ENCODE measurements at places on chromosomes 16 and 17.

GRCh38 chr17:57154921-57155320 lies 69.9 kb downstream of the AKAP1 start:
- DNase-seq, result no peak

DNA sequence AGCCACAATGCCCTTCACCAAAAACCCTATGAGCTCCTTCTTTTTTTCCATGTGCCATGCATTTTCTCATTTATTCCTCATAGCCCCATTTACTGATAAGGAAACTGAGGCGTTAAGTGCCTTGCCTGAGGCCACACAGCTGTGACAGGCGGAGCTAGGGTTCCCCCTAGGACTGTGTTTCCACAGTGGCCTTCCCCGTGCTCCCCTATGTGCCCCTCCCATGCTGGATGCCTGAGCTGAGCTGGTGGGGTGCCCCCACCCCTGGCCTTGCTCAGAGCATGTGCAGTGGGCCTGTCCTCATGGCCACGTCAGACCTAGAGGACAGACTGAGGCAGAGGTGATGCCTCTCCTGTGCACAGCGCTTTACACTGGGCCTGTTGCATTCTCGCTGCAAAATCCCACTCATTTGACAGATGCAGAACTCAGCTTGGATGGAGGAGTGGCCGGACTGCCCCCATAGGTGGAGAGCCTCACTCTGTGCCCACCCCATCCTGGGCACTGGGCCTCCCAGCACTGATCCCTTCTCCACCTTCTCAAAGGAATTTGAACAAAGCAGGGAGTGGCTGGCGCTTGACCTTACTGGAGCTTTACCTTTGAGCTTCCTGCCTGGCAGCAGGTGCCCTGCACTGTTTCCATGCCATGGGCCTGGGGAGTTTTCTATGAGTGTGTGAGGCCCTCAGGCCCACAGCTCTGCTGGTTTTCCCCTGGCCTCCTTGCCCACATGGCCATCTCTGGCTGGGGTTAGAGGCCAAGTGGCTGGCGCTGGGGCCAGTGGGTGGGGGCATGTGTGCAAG lies 2.6 kb downstream of the MAP2K3 start:
- no peak for DNase-seq

GRCh38 chr17:3636908-3637373 lies 381 bp downstream of the CTNS start:
- no peak for DNase-seq

GRCh38 chr16:69109486-69110270 lies 4.2 kb downstream of the HAS3 start:
- DNase-seq, result no peak

DNA sequence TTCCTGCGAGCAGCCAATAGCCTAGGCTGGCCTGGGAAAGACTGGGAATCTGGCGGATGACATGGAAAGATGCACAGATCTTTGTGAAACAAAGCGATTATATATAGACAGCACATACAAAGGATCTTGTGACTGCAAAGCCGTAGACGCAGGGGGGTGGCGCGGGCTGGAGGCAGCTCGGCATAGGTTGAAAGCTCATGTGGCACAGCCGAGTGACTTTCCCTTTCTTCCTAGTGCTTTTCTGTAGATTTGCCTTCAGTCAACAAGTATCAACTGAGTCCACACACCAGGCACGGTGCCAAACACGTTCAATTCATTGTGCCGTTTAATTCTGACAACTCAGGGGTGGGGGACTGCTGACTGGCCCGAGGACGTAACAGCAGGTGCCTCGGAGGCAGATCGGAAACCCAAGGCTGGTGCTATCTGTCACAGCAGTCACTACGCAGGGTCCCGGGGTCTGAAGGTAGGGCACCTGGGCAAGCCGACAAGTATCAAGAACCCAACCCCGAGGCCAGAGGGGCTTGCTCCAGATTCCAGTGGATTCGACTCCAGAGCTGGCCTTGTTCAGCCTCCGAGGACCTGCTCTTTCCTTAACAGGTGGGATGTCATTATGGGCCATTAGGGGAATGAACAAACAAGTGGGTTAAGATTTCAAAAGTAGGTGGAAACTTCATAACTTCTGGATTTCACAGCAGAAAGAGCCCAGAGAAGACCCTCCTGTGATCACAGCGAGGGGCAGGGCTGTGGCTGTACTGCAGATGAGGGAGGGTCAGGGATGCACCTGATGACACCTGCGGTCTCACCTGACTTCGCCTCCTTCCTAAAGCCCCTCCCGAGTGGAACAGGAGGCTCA lies 5.9 kb downstream of the PAM16 start:
- no peak for DNase-seq

DNA sequence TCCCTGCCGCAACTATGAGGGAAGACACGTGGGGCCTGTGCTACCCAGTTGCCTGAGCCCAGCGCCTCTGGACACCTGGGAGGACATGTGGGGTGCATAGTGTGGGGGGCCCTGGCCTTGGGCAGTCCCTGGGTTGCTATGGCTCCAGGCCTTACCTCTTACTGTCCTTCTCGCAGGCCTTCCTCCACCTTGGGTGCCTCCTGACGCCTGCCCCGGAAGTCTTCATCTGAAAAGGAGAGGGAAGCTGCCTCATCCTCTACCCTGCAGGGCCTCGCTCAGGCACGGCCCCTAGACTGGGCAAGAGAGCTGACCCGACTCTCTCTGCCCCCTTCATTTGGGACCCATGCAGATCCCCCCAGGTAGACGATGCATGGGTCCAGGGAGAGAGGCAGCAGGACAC lies 16.5 kb upstream of the MRPS23 start:
- no peak for DNase-seq
